ENCODE measurements at places on chromosomes 7 and 10.

DNA sequence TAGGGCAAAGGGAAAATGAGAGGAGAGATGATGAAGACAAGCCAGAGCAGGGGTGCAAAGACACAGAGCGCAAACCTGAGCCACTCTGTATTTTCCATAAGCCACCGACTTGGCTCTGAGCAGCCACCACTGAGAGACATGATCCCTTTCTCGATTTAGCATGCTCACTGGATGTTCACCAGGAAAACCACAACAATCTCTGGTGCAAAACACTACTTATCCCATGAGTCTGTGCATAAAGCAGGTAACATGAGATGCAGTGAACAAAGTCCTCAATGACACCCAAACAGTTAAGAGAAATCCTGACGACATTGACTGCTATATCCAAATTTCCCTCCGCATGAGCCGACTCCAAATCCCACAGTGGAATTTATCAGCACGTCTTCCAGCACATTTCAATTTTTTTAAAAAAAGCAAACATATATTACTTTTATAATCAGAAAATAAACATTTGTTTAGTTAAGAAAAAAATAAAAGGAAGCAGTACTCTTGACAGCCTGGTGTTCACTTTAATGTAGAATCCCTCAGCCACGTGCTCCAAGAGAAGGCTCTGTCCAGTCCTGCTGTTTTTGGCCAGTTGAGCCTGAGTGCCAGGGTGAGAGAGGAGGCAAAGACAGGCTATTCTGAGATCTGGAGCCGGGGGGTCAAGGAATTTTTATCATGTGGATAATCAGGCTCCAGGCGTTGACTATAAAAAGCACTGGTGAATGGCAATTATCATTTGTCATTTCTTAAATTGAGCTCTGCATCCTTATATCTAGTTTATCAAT, 238.4 kb downstream of the KCNMA1 start:
- no peak for DNase-seq

- DNase-seq, result no peak
These were observed 900 bp downstream of the CDHR1 start for GRCh38 chr10:84195044-84195830.

DNA sequence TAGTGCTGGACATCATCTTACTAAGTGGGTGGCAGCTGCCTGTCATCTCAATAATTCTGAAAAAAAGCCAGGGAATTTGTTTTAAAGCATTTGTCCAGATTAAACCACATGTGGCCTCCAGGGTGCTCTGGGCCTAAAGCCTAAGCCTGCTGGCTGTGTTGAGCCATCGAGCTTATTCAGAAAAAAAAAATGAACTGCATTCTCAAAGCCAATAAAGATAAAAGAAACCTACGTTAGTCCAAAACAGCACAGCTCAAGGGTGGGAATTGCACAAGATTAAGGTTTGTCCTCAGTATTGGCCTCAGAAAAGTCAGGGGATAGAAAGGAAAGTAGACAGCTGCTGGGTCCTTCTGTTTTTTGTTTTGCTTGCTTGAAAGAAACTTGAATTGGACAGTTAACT, 22.6 kb upstream of the PRTFDC1 start:
- DNase-seq, result no peak

- peak; percentile 29 for DNase-seq
These were observed at the start of gene PTPRN2 for GRCh38 chr7:158587162-158588084. PTPRN2 (minus strand) TSS chr7:158587823.

DNA sequence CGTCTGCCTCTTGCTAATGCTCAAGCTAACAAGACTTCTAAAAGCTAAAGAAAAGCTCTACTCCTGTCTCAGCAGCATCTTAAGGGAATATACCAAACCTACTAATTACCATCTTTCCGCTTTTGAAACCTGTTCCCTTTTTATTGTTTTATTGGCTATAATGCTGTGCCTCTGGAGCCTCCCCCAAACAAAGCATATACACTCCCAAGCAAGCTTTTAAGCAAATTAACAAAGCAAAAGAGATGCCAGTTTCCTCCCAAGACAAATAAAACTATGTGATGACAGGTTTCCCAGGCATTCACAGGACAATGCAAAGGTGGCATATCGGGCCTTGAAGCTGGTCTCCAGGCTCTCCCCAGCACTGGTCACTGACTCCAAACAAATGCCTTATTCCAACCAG, 52.9 kb downstream of the SLC37A3 start:
- DNase-seq, result no peak

- no peak for DNase-seq
These were observed 38.7 kb downstream of the LDB3 start for GRCh38 chr10:86706977-86707376.

DNA sequence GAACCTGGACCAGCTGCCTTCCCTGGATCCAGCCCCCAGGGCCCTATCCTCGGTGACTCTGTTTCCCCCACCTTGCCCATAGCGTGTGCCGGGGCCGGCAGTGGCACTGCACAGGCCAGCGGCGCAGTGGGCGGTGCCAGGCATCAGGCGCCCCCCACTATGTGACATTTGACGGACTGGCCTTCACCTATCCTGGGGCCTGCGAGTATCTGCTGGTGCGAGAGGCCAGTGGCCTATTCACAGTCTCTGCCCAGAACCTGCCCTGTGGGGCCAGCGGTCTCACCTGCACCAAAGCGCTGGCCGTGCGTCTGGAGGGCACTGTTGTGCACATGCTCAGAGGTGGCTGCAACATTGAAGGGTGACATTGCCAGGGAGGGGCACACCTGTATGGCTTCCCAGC, 12.0 kb upstream of the ZNF467 start:
- no peak for DNase-seq

- no peak for DNase-seq
These were observed 95.4 kb downstream of the TCF7L2 start for GRCh38 chr10:113045147-113046055.

GRCh38 chr10:12459762-12460161, 110.4 kb downstream of the CAMK1D start:
- no peak for DNase-seq

All from pons (tissue), 1 donor.